ENCODE measurements at places on chromosomes 6 and 20.
A peak's percentile ranks its signal among the peaks of the same experiment; 100 is the strongest.

GRCh38 chr6:170144571-170145271 lies 146.2 kb downstream of the DLL1 start:
- no peak for DNase-seq

- DNase-seq = no peak
These were observed 158.1 kb upstream of the ZNF184 start for GRCh38 chr6:27630727-27631608.

- no peak for DNase-seq
These were observed 92.4 kb downstream of the RTN4IP1 start for GRCh38 chr6:106536851-106537250.

DNA sequence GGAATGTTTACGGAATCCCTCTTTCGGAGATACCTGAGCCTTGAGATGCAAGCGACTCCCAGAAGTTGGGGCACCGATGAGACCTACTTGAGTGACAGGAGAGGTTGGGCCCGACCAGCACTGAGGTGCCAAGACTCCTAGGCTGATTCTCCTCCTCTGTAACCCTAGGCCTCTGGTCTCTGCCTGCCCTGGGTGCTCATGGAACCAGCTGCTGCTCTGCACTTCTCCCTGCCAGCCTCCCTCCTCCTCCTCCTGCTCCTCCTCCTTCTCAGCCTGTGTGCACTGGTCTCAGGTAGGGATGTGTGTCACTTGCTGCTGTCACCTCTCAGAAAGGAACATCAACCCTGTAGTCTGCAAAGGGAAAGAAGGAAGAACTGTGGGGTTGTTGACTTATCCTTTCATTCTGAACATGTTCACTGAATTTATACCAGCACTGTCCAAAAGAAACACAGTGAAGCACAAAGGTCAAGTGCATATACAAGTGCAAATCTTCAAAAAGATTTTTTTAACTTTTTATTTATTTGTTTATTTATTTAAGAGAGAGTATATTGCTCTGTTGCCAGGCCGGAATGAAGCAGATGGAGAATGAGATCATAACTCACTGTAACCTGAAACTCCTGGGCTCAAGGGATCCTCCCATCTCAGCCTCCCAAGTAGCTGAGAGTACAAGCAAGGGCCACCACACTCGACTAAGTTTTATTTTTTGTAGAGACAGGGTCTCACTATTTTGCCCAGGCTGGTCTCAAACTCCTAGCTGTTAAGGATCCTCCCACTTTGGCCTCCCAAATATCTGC lies 913 bp downstream of the BTN2A2 start:
- DNase-seq = peak; percentile 54

- no peak for DNase-seq
These were observed 578.2 kb upstream of the NRSN1 start for GRCh38 chr6:23547851-23548250.

DNA sequence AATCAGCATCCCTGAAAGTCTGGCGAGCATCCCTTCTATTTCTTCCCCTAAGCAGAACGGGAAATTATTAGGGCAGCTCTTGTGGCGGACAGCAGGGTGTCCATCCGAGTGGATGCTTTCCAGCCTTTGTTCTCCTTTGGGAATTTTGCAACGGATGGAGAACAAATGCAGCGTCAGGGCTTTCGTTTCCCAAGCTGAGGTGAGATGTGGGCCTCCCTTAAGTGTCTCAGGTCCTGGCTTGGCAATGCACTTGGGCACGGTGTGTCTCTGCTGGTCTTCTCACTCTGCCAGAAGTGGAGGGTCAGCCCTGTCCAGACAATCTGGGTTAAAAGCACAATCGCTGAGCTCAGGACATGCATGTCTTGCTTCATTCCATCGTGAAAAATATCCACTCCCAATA lies 43.5 kb downstream of the FOXA2 start:
- no peak for DNase-seq

- no peak for DNase-seq
These were observed 11.9 kb downstream of the HINT3 start for GRCh38 chr6:125968493-125968892.

DNA sequence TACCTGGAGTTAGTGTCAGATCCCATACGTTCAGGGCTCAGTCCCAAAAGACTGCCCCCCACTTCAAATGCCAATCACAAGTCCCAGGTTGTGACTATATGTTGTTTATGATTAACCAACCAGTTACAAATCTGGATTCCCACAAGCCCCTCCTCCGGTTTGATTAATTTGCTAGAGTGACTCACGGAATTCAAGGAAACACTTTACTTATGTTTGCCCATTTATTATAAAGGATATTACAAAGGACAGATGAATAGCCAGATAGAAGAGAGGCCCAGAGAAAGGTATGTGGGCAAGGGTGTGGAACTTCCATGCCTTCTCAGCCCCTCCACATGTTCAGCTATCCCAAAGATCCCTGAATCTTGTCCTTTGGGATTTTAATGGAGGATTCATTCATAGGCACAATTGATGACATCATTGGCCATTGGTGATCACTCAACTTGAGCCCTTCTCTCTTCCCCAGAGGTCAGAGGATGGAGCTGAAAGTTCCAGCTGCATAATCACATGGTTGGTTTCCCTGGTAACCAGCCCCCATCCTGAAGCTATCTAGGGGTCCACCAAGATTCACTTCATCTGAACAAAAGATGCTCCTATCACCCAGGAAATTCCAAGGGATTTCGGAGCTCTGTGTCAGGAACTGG lies 2.0 kb downstream of the ECT2L start:
- no peak for DNase-seq

DNA sequence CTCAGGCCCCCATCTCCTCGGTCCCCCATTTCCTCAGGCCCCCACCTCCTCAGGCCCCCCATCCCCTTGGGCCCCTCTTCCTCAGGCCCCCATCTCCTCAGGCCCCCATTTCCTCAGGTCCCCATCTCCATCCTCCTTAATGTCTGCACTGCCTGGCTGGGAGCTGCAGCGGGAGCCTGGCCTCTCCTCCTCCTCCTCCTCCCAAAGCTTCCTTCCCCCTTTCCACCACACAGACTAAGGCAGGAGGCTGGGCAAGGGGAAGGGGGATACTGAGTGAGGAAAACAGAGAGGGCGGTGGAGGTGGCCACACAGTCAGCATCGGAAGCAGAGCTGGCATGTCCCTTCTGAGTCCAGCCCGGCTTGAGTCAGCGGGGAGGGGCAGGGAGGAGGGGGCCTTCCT lies 122.6 kb upstream of the RPS6KA2 start:
- DNase-seq = no peak

GRCh38 chr6:14270925-14271788 lies 153.6 kb downstream of the CD83 start:
- no peak for DNase-seq

- no peak for DNase-seq
These were observed 230.0 kb upstream of the CHD6 start for GRCh38 chr20:41848180-41848579.

GRCh38 chr6:46954837-46955451 lies 33.2 kb upstream of the ADGRF5 start:
- DNase-seq = no peak

GRCh38 chr6:43970913-43971775 lies 156.1 kb downstream of the MRPL14 start:
- no peak for DNase-seq

DNA sequence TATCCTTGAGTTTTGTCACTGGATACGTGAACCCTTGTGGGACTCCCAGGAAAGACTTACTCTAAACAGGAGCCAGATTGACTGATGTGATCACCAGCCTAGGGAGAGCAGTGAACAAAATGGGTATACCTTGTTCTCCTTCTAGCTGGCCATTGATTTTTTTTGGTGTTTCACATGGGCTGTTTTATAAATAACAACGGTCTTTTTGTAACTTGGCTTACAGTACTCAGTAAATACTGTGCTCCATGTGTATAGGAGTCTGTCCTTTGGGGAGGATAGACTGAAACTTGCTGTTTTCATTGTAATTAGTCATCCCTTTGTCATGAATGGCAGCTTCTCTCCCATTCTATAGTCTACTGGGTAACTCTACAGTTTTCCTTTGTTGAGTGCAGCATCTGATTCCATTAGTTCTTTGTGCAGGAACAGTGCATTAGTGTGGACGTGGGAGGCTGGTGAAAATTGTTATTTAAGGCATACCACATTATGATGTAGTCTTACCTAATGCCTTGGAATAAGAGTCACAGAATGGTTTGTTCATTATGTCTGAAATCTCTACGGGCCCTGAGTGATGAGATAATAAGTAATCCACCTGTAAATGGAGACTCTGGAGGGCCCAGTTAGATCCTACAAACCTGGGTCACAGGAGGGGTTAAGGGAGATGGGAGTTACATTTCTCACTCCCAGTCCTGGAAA lies 89.5 kb downstream of the TIAM2 start:
- no peak for DNase-seq

- DNase-seq = no peak
These were observed 49.3 kb downstream of the SLC35F1 start for GRCh38 chr6:117956386-117956785.

- no peak for DNase-seq
These were observed 396.1 kb upstream of the SULF2 start for GRCh38 chr20:48181261-48181935.

DNA sequence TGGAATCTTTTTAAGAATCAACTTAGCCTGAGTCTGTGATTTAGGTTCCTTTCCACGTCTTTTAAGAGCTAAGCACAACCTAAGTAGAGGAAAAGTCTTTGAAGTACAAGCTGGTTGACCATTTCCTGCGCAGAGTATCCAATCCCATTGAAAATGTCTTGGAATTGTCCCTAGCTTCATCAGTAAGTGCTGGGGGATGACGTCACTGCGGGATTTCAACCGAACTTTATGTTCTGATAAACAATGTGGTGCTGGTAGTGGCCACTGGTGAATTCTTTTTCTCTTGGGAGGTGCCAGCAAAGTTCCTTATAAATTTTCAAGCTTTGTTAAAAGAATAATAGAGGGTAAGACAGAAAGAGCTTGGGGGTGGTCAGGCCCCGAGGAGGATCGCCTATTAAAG lies 69.2 kb downstream of the PDE7B start:
- DNase-seq = no peak

DNA sequence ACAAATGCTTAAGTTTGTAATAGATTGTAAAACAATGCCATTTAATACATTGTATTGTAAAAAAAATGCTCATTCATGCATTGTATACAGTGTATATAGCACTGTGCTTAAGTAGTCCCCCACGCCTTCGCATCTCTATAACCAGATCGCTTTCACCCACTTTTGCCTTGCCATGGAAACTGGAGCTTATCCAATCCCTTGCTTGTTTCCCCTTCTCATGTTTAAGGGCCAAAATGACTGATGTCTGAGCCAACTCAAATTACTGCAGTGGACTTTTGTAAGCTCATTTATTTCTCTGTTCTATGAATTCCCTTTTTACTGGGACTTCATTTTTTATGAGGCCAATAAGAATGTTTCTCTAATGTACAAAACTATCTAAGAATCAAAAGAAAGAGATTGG lies 730.9 kb upstream of the GJE1 start:
- DNase-seq = peak; percentile 35

DNA sequence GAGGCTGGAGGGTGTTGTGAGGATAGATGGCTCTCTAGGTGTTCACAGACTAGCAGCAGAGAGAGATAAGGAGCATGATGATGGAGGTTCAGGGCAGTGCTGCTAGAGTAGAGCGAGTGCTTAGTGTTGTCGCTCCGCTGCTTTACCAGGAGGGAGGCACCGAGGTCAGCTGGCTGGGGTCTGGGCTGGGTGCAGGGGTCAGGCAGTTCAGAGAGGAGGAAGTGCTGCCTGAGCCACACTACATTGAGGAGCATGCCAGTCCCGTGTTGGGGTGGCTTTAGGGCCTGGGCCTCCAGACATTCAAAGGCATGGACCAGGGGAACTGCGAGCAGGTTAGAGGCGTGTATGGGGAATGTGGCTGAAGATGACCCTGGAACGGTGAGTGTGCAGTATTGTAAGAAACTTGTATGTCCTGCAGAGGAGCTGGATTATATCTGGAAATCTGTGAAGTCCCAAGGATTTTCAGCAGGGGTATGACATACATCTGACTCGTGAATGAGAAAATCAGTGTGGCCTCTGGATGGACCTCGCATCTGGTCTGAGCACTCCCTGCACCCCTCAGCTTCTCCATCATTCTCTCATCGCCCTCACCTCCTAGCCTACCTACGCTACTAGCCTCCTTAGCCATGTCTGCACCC lies 66.9 kb downstream of the IGF2R start:
- DNase-seq = no peak

- no peak for DNase-seq
These were observed 19.3 kb upstream of the SEC63 start for GRCh38 chr6:107977283-107977682.

GRCh38 chr6:145531032-145531431 lies 204.3 kb downstream of the EPM2A start:
- DNase-seq = no peak

DNA sequence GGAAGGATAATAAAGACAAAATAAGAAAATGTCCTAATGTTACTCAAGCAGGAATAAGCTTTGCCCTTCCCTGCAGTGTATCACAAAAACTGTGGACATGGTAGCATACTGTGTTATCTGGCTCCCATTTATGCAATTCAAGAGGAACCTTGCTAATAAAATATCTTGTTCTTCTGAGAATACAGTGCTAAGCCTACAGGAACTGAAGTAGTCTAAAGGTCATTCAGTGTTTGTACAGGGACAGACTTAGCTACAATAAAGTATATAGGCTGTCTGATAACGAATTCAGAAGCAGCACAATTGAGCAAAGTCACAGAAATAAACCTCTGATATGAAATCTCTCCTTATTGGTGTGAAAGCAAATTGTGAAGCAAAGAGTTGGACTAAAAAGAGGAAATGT lies 59.6 kb upstream of the SDHAF4 start:
- no peak for DNase-seq

GRCh38 chr6:90677440-90677839 lies 90.6 kb upstream of the MAP3K7 start:
- DNase-seq = peak; percentile 90

- DNase-seq = no peak
These were observed 98.9 kb upstream of the BMP2 start for GRCh38 chr20:6668546-6668945.

DNA sequence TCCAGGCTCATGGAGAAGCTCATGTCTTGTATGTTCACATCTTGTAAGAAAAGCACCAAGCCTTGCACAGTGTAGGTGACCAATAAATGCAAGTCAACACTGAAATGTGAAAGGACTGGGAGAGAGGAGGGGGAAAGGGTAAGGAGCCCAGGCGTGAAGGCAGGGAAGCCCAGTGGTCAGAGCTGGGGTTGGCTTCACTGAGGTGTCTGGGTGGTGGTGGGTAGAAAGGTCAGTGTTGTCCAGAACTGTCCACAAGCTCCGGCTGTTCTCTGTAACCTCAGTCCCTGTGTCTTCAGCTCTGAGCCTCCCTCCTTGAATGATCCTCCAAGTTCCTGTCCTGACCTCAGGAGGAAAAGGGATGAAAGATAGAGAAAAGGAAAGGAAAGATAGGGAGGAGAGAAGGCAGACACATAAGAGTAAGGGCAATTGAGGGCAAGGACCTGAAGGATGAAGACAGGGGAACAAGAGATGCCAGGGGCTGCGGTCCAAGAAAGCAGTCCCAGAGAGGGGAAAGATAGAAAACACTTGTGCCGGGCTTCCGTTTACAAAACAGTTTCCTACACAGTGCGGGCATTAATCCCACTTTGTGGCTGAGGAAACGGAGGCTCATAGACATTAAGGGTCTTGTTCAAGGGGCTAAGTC lies 2.4 kb upstream of the TNXB start:
- no peak for DNase-seq

Measured in NCI-H446 treated with DMSO at 0.1 percent for 48 hours (cell line).